NCI-H446 (cell line): ENCODE measurements at places on chromosomes 6 and 20.

- peak; percentile 39 for DNase-seq
These were observed 39.2 kb downstream of the DYNLT1 start for GRCh38 chr6:158605266-158605878.

DNA sequence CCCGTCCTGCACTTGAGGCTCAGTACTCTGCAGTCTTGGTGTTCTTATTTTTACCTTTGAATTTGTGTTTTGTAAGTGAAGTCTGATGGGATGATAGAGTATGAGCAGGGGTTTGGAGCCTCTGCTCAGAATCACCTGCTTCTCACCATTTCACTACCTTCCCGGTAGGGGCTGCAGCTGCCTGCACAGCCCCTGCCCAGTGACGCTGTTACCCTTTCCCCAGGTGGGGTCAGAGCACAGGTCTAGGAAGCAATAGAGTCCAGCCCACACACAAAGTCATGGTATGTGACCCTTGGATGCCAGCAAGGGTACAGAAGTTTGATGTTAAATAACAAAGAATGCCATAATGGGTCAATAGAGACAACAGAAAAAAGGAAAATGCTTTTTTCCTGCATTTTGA, 101.8 kb upstream of the TCF21 start:
- DNase-seq, result no peak

GRCh38 chr6:40500227-40500626, 86.9 kb downstream of the LRFN2 start:
- no peak for DNase-seq

DNA sequence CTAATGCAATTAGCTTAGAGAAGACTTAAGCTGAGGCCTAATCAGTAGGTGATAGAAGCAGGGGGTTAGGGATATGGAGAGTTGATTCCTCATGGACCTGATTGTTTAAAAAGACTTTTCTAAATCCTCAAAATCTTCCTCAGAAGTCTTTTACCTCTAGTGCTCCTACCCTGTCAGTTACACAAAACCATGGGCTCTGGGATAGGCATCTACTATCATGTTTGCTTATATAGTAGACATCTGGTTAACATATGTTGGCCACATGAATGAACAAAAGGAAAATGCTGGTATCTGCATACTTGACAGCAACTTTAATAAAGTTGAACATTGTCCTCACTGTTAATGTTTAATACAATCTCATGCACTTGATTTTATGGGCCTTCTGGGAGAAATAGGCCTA, 61.5 kb upstream of the FKBP1C start:
- DNase-seq, result no peak

- no peak for DNase-seq
These were observed 44.7 kb upstream of the MLN start for GRCh38 chr6:33848484-33848883.

- DNase-seq, result no peak
These were observed 85.2 kb downstream of the MDGA1 start for GRCh38 chr6:37612475-37612874.

- peak; percentile 84 for DNase-seq
These were observed 310.7 kb downstream of the EYA4 start for GRCh38 chr6:133551847-133552341.

GRCh38 chr20:61303675-61304074, 51.6 kb downstream of the CDH4 start:
- no peak for DNase-seq

DNA sequence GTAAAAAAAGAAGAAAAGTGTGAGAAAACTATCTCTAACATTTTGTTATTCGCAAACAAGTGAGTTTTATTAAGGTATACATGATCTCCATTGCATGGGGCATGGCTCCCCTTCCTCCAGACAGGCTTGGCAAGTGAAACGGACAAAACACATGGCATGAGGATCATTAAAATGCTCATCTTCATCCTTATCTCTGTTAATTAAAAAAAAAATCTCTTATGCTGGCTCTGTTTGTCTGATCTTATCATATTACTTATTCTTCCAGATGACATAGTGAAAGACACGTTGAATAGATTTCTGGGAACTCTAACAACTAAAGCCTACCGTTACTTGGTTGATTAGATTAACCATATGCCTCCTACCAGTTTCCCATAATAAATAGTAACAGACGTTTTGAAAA, 89.4 kb downstream of the CLVS2 start:
- no peak for DNase-seq

DNA sequence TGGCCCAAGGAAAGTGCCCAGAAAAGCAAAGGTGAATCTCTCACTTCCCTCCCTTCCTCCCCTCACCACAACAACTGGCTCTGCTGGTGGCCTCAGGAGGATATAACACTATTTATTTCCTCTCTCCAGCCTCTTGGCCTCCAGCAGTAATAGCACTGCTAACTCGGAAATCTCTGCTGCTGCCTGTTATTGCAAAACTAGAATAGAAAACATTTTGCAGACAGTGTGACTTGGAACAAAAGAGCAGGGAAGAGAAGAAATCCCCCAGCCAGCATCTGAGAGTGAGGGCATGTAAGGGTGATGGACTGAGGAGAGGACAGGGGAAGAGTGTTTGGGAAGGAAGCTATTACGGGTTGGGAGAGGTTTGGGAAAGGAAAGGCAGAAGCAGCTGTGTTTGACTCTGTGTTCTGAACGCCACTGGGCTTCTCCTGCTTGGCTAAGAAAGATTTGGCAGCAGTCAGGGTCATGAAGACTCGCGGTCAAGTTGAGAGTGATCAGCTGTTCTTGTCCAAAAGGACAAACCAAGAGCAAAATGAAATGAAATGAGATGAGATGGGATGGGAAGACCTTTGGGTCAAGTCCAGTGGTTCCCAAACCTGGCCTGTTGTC, 81.0 kb upstream of the SNX9 start:
- no peak for DNase-seq

DNA sequence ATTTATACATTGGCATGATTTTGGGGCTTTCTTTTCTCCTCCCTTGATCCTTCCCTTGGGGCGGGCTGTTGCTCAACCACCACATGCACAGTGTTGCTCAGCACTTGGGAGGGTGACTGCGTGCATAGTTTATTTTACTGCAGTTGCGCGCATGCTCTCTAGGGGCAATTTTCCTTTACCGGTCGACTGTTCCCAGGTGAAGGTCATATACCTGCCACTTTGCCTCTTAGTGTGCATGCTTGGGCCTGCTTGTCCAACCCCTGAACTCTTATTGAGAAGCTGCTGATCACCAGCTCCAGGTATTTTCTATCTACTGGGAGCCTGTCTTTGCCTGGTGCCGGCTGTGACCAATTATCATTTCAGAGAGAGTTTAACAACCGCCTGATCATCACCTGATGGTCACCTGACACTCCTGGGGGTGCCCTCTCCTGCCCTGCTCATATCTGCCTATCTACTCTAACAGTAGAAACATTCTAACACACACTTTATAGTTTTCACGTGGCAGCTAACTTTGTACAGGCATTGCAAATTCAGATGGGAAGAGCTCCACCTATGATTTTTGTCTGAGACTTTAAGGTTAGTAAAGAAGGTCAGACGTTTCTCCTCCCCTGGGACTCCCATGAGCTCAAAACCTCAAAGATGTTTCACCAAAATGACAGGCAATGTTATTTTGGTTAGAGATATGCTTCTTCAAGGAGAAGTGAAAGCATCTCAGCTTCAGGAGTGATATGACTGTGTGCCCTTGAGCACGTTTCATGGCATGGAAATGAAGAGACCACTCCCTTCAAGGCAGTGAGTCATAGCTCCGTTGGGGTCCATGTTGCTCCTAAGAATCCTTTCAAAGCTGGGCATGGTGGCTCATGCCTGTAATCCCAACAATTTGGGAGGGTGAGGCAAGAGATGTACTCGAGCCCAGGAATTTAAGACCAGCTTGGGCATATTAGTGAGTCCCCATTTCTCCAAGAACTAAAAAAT, 227.5 kb upstream of the MYLIP start:
- no peak for DNase-seq

- no peak for DNase-seq
These were observed 1.0 kb upstream of the NXT1 start for GRCh38 chr20:23349338-23350195.

- DNase-seq, result no peak
These were observed 53.3 kb downstream of the CAP2 start for GRCh38 chr6:17446713-17447112.

GRCh38 chr6:167401525-167402194, 76.8 kb downstream of the TTLL2 start:
- no peak for DNase-seq

GRCh38 chr6:147448775-147449174, 59.7 kb upstream of the SAMD5 start:
- DNase-seq, result no peak

GRCh38 chr6:150412221-150412620, 43.4 kb downstream of the IYD start:
- DNase-seq, result no peak

- DNase-seq, result no peak
These were observed 93.0 kb upstream of the DOK5 start for GRCh38 chr20:54382419-54382818.

- DNase-seq, result no peak
These were observed 89.1 kb upstream of the MPC1 start for GRCh38 chr6:166471797-166472260.

DNA sequence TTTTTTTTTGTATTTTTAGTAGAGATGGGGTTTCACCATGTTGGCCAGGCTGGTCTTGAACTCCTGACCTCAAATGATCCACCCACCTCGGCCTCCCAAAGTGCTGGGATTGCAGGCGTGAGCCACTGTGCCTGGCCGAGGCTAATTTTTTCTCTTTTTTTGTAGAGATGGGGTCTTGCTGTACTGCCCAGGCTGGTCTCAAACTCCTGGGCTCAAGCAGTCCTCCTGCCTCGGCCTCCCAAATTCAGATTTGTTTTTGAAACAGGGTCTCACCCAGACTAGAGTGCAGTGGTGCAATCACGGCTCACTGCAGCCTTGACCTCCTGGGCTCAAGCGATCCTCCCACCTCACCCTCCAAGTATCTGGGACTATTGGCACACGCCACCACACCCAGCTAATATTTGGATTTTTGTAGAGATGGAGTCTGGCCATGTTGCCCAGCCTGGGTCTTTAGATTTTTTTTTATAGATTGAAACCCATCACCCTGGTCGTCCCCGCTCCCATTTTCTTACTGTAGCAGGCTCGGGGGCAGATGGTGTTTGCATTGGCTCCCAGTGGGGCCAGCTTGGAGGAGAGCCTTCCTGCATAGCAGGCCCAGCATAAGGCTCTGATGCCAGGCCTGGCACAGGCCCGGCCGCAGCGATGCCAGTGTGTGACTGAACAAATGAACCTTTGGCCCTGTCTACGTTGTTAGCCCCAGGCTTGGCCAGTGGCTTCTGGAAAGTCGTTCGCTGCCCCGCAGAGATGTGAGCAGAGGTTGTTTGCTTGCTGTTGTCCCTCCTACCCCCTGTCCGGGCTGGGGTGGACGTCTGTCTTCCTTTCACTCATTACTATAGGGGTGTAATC, 4.3 kb upstream of the MTG2 start:
- peak; percentile 82 for DNase-seq

DNA sequence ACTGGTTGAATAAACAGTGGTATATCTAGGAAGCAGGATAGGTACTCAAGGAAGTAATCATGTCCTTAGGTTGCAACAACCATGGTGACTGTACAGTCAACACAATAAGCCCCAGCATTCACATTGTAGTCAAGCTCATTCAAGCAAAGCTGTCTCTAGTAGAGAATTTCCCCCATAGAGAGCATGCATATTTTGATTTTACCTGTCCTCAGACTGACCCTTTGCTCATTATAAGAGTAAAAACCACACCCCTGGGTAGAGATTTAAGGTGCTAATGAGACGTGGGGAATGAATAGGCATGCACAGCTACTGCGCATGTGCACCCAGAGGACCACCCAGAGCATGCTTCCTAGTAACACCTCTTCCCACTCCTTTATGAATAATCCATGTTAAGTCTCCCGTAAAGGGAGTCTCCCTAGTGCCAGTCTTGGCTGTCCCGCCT, 6.1 kb upstream of the RNF8 start:
- no peak for DNase-seq

GRCh38 chr20:35699957-35700624, 886 bp downstream of the ROMO1 start:
- no peak for DNase-seq

DNA sequence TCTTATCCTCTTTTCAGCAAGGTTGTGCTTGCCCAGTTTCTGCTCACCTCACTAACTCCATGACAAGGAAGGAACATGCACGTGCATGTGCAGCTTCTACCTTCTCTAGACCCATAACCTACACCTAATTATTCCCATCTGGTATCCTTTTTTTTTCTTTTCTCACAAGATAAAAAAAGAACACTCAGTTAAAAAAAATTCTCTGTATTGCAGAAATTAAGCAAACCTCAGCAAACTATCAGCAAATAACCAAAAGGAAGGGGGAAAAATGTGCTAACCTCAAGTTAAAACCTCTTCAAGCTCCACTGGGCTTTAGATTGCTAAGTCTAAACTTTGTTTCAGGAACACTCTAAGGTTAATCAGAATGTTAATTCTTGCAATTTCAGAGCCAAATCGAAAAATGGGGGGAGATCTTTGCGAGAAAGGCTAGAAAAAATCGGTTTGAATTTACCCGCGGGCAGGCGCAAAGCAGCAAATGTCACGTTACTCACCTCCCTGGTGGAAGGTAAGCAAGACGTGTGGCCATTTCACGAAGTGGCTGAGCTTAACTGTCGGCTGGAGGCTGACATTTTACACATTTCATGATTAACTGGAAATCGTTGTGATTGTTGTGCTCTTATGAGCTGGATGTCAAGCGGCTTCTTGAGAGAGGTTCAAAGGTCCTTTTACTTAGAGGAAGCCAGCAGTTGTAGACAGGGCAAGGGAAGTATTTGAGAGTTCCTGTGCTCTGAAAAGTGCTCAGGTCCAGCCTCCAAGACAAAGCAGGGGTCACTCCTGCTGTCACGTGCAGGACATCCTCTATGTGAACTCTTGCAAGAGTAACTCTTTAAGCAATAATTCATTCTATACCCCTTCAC, 19.1 kb downstream of the TFAP2B start:
- no peak for DNase-seq

DNA sequence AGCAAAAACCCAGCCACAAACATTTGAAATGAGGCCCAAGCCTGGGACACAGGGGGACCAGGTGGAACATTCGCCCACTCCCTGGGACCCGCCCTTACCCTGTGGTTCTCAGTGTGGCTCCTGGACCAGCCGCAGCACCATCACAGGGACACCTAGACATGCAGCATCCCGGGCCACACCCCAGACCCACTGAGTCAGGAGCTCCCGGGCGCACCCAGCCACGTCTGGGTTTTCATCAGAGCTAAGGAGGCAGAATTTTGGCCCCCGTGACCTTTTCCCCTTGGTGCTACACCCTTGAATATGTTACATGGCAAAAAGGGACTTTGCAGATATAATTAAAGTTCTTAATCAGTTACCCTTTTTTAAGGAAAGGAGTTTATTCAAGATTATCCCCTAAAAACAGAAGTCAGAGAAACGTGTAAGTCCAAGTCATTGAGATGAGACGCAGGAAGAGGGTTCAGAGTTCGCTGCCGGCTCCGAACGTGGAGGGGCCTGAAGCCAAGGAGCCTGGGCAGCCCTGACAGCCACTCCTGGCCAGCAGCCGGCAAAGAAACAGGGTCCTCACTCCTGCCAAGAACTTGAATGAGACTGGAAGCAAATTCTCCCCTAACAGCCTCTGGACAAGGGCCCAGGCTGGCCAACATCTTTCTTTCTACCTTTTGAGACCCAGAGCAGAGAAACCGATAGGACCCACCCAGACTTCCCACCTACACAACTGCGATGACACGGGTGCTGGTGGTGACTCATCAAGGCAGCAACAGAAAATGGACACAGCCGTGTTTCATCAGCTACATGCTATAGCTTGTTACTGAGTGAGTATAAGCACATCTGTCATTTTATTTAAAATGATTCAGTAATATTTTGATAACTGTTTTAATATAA, 25.3 kb downstream of the BFSP1 start:
- DNase-seq, result no peak
